ENCODE measurements at places on chromosomes 11 and 22. TPM values are rescaled to one million over a fixed set of nuclear protein-coding genes. Genes with fewer than 3 reads are reported as not detected.

GRCh38 chr11:63510360-63511047 lies 4.6 kb downstream of the LGALS12 start:
- H3K27me3 ChIP-seq, result no peaks in the 10 kb centered on the region
- H3K36me3 ChIP-seq, result no peaks in the 10 kb centered on the region
- peak; percentile 83 for DNase-seq
- H3K4me1 ChIP-seq, result no peaks in the 10 kb centered on the region
- no peak overlapping the region for H3K4me3 ChIP-seq

PARVG gene
- 0.33 TPM for total RNA-seq

DNA sequence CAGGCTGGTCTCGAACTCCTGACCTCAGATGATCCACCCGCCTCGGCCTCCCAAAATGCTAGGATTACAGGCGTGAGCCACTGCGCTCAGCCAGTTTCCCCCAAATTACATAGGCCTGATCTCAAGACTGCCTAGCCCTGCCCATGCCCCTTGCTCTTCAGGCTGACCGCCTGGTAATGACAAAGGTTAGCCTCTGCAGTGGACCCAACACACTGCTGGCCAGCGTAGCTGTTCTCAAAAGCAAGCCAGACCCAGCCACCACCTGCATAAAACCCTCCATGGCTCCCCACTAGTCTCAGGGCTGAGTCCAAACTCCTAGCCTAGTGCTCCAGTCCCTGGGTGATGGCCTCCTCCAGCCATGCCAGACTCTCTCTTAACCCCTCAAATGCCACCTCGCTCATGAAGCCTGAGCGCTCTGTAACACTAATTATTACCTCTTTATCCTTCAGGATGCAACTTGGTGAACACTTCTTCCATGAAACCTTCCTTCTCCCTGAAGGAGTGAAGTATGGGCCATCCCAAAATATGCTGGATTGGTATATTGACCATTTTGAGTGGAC lies 836 bp upstream of the RSPH14 start:
- no peak overlapping the region for H3K27ac ChIP-seq
- H3K4me3 ChIP-seq, result no peak overlapping the region
- no peaks in the 10 kb centered on the region for H3K27me3 ChIP-seq

GRCh38 chr11:45436118-45436517 lies 150.0 kb upstream of the SYT13 start:
- peaks cover 4% of the 10 kb centered on the region for H3K27me3 ChIP-seq
- DNase-seq, result no peak
- no peak overlapping the region for H3K4me3 ChIP-seq
- no peaks in the 10 kb centered on the region for H3K36me3 ChIP-seq
- H3K4me1 ChIP-seq, result no peaks in the 10 kb centered on the region

GRCh38 chr11:35185696-35186095 lies 46.7 kb downstream of the CD44 start:
- H3K4me1 ChIP-seq, result peaks cover 30% of the 10 kb centered on the region
- no peak overlapping the region for H3K4me3 ChIP-seq
- peak overlapping the region; percentile 73 for H3K27ac ChIP-seq
- peak; percentile 70 for DNase-seq
- no peaks in the 10 kb centered on the region for H3K27me3 ChIP-seq

FGF4 gene
- not detected for total RNA-seq

DNA sequence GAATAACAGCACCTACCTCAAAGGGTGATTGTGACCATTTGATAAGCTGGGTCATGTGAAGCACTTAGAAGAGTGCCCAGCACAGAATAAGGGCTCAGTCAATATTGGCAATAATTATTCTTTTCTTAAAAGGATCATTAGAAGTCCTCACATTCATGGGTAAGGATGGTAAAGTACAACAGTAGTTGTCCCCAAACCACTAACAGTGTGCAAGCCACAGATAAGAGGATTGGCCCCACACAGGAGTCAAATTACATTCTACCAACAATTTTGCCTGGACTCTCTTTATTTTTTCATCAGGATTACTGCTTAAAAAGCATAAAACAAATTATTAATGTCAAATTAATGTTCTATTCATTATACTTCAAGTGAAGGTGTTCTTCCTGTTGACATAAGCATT lies 271.5 kb upstream of the PDGFD start:
- H3K27ac ChIP-seq, result no peak overlapping the region
- no peaks in the 10 kb centered on the region for H3K36me3 ChIP-seq
- H3K4me1 ChIP-seq, result peaks cover 30% of the 10 kb centered on the region
- H3K27me3 ChIP-seq, result no peaks in the 10 kb centered on the region
- no peak overlapping the region for H3K4me3 ChIP-seq

DNA sequence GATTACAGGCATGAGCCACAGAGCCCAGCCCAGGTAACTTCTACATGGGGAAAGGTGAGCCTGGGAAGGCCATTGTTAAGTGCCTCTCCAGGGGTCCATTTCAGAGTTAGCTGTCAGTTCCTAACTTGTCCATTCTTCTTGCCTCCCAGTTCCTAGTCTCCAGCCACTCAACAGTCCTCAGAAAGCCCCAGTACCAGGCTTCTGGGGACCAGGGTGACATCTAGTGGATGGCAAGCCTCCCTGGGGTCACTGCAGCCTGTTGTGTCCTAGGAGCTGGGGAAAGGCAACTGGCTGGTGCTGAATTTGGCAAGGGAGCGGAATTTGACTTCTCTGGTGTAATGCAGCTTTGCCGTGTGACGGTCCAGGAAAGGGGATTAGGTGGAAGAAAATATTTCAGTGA lies 2.1 kb downstream of the LGALS12 start:
- H3K4me3 ChIP-seq, result no peak overlapping the region
- no peak overlapping the region for H3K27ac ChIP-seq
- H3K36me3 ChIP-seq, result no peaks in the 10 kb centered on the region
- H3K4me1 ChIP-seq, result no peaks in the 10 kb centered on the region
- DNase-seq, result peak; percentile 65

MPPED1 gene
- 0.11 TPM for total RNA-seq

DNA sequence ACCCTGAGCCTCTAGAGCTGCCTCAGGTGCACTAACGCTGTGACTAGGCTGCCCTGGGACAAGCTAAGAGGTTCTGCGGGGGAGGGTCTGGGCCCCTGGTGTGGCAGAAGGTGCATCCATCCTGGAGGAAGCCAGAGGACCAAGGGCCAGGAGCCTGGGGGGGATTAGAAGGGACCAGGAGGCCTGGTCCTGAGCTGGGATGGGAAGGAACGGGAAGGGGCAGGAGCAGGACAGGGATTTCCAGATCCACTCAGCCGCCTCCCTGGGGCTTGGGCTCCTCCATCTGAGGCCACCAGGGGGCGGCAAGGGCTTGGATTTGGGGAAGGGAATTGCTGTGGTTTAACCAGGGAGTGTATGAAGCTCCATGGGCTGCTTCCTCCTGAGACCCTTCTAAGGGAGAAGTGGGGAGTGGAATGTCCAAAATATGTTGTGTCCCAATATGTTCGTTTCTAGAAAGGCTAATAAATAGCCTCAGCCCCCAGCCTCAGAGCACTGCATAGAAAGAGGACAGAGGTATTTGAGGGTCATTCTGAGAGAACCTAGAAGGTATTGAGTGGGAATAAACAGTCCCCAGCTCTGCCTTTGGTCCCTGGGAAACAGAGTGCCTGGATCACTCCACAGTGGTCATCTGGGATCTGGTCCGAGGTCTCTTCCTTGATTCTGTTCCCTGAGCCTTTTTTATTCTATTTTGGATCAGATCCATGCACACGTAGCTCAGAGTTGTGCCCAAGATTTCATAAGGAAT lies 17.4 kb upstream of the PRAME start:
- no peak overlapping the region for H3K4me3 ChIP-seq
- H3K36me3 ChIP-seq, result no peaks in the 10 kb centered on the region
- no peaks in the 10 kb centered on the region for H3K4me1 ChIP-seq
- no peaks in the 10 kb centered on the region for H3K27me3 ChIP-seq
- DNase-seq, result no peak

OR2D2 gene
- total RNA-seq, result not detected

DNA sequence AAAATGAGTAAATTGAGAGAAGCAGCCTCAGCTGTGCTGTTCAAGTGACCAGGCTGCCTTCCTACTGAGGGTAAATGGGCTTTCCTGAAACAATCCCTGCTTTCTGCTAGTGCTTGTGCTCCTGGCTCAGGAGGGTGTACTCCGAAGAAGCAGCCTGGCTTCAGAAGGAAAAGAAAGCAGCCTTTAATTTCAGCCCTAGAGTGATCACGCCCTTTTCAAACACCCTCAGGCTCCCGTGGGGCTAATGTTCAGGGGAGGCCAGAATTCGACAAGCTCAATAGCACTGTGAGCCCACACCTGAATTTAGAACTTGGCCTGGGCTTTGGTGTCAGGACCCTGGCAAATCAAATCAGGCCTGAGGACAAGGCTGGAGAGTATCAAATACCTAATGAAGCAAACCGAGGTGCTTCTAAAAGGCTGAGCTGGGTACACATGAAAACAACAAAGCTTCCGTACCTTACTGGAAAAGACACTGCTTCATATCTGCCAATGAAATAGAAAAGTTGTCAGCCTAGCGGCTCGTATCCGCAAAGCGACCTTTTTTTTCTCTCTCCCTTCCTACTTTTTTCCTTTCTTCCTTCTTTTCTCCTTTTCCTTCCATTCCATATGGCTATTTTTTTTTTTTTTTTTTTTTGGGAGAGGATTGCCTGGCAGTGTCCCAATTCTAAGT lies 387.8 kb downstream of the SOX6 start:
- peaks cover 22% of the 10 kb centered on the region for H3K4me1 ChIP-seq
- peak overlapping the region; percentile 68 for H3K27ac ChIP-seq
- H3K27me3 ChIP-seq, result no peaks in the 10 kb centered on the region

DNA sequence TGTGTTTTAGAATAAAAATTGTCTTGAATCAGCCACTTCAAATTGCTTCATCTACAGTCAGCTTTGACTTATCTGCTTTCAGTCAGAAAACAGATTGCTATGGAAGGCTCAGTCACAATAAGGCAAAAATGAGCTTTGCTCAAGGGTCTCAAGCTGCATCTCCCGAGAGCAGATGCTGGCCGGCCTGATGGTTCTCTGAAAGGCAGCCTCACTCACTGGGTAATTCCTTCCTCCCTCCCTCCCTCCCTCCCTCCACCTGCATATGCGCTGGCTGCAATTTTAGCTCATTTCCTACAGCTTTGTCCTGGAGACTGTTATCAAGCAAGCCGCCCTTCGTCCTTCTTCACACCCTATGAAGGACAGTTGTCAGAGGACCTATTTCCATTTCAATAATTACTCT lies 1.6 kb upstream of the IZUMO1R start:
- H3K27ac ChIP-seq, result no peak overlapping the region
- H3K4me1 ChIP-seq, result no peaks in the 10 kb centered on the region
- H3K27me3 ChIP-seq, result no peaks in the 10 kb centered on the region
- H3K36me3 ChIP-seq, result no peaks in the 10 kb centered on the region

MS4A12 gene
- not detected for total RNA-seq

DAGLA gene
- 5.5 TPM for total RNA-seq

EHF gene
- total RNA-seq, result not detected

CFAP300 gene
- total RNA-seq, result 1.1 TPM

GRCh38 chr22:29313576-29314466 lies 1.7 kb downstream of the RASL10A start:
- peaks cover 35% of the 10 kb centered on the region for H3K27me3 ChIP-seq
- no peak overlapping the region for H3K4me3 ChIP-seq
- no peak overlapping the region for H3K27ac ChIP-seq
- DNase-seq, result no peak

GRCh38 chr22:42820045-42820763 lies 36.9 kb downstream of the ARFGAP3 start:
- H3K4me1 ChIP-seq, result no peaks in the 10 kb centered on the region
- H3K4me3 ChIP-seq, result no peak overlapping the region
- peaks cover 48% of the 10 kb centered on the region for H3K36me3 ChIP-seq
